ENCODE measurements at places on chromosomes 4 and X.

DNA sequence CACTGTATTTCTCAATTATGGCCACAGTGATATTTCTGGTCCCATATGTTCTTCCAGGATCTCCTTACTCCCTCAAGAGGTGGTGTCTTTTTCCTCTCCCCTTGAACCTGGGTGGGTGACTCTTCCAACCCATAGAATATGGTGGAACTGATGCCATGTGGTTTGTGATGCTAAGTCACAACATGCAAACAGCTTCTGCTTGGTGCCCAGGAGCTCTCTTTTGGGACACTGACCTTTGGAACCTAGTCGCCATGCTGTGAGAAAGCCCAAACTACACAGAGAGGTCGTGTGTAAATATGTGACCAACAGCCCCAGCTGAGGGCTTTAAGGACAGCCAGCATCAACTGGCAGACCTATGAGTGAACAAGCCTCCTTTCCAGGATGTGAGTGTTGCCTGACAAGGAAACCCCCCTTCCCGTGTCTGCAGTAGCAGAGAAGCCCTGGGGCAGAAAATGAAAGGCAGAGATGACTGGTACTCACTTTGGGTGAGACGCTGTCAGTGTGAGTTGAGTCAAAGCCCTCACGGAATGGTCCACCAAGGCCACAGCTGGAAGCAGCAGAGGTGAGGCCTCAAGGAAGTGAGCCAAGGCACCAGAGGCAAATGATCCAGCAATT is 223.4 kb downstream of the BCOR start:
- DNase-seq = no peak

- no peak for DNase-seq
Observed at GRCh38 chr4:2754848-2755819, 1.0 kb downstream of the TNIP2 start.

GRCh38 chr4:101334963-101335572 is 12.3 kb downstream of the PPP3CA start:
- no peak for DNase-seq

GRCh38 chr4:80125252-80126177 is 52.5 kb upstream of the ANTXR2 start:
- no peak for DNase-seq

- no peak for DNase-seq
Observed at GRCh38 chr4:158801066-158801465, 32.2 kb downstream of the FNIP2 start.

DNA sequence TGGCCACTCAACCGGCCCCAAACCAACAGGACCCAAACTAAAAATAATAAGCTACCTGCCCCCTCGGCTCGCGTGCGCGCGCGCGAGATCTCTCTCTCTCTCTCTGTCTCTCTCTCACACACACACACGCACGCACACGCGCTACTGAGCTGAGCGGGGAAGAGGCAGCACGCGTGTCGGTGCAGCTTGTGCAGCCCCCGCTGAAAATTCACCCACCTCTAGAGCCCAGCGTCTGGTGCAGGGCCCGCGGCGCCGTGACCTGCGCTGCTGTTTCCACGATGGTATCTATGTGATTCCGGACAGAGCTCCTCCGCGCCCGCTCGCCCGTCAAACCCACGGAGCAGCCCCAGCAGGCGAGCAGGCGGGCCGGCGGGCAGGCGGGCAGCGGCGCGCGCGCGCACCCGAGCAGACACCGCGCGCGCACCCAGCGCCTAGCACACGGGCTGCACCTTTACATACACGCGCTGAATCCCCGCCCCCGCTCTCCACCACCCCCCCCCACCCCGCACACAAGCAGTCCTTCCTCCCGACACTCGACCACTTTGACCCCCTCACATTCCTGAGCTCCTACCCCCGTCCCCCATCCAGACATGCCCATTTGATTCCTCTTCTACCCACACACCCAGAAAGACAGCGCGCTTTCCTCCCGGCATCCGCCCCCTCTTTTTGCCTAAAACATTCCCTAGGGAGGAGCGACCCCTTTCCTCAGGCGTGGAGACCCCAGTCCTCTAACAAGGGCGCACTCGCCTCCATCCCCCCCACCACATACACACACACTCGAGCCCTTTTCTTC is 1.0 kb downstream of the SLITRK4 start:
- no peak for DNase-seq

DNA sequence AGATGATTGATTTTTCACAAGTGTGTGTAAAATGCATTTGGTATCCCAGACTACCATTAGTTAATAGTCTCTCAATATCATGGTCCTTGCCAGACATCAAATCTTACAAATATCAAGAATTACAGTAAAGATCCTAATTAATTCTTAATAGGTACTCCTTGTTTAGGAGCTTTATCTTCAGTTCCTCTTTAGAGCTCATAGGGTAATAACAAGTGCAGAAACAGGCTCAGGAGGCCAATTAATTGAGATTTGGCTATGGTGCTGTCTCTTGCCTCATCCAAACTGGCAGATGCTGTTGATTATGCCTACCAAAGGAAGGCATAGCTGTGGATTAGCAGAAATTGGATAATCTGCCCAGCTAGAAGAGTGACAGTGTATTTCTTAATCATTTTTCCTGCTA is 6.9 kb downstream of the MTMR1 start:
- DNase-seq = no peak

DNA sequence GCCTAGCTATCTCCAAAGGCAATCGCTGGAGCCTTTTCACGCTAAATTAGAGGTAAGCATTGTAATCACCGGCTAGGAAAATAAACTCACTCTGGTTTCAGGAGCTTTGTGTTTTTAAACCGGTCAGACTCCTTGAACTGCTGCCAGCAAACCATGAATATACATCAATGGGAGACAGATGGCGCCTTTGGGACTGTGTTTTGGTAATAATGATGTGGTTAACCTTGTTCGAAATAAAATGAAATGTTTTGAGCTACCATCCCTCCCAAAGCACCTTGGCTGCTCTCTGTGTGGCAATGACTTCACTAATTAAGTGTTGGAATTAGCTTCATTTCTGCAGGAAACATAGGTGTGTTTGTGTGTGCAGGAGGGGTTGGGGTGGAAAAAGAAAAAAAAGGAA is 65.3 kb downstream of the CLNK start:
- no peak for DNase-seq

DNA sequence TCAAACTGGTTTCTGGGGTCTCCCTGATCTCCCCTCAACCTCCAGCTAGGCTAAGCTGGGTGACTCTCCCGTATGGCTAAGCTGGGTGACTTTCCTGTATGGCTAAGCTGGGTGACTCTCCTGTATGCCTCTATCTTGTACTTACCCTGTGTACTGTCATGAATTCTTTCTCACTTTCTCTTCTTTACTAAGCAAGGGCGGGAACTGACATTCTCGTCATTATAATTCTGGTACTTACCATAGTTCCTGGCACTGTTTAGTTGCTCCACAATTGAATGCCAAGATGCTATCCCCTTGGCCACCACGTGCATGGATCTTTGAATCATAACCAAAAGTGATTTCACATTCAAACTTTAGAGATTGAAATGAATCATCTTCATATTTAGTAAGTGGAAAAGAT is 8.8 kb downstream of the INTU start:
- no peak for DNase-seq

GRCh38 chr4:107799669-107800450 is 24.9 kb upstream of the SGMS2 start:
- DNase-seq = no peak

DNA sequence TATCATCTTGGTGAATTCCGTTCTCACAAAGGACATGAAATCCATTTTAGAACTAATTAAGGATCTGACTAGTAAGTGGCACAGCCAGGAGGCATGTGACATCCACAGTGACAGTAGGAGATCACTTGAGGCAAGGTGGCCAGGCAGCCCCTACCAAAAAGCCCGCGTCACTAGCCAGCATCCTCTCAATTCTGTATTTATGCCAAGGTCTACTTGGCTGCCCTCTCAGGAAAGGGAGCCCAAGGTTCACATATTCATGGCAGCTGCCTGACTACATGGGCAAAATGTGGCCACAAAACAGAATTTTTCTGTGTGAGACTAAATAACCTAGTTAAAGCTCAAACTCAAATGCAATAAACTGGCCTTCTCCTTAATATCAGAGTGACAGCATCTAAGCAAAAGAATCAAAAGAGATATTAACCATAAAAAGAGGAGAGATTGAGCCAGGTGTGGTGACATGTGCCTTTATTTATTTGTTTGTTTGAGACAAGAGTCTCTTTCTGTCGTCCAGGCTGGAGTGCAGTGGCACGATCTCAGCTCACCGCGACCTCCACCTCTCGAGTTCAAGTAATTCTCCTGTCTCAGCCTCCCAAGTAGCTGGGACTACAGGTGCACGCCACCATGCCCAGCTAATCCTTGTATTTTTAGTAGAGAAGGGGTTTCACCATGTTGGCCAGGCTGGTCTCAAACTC is 51.5 kb downstream of the SLC9A7 start:
- DNase-seq = no peak

GRCh38 chrX:64437665-64438064 is 42.4 kb upstream of the MTMR8 start:
- no peak for DNase-seq

DNA sequence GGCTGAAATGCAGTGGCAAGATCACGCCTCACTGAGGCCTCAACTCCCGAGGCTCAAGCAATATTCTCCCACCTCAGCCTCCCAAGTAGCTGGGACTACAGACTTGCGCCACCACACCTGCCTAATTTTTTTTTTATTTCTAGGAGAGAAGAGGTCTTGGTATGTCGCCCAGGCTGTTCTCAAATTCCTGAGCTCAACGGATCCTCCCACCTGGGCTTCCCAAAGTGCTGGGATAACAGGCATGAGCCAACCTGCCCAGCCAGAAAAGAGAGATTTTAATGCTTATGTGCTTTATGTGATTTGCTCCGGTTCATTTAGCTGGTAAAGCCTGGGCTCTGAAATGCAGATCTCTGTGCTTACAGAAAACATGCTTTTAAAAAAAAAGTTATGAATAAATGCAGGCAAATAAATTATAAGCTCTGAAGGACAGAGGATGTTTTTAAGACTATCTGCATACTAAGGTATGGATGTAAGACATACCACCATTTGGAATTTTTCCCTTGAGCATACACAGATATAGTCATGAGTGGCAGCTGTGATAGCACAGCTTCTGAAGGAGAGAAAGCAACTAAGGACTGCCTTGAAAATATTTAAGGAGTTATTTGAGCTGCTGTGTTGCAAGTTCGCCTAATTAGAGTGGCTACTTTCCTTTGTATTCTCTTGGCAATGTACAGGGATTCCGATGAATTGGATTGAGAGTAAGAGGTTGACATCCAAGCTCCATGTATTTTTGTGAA is 13.8 kb downstream of the GUCY1B1 start:
- no peak for DNase-seq

DNA sequence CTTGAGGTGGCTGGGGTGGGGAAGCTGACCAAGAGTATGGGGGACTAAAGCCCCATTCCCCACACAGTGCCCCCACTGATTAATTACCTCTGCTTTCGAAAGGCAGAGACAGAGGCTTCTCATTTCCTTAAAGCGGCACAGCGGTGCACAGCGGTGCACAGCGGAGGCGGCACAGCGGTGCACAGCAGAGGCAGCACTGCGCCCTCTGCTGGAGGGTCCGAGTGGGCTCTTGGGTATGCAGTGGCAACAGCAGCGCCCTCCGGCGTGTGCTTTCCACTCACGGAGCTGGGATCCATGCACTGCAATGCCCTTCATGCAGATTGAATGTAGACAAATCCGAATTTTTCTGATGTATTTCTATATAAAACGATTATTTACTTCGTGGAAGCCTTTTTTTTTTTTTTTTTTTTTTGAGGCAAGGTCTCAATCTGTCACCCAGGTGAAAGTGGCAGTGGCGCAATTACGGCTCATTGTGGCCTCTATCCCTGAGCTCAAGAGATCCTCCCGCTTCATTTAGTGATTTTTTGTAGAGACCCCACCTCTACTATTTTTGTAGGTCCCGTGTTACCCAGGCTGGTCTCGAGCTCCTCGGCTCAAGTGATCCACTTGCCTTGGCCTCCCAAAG is 19.7 kb upstream of the PRPS2 start:
- DNase-seq = peak; percentile 49

GRCh38 chr4:184596617-184597185 is 52.5 kb downstream of the CASP3 start:
- DNase-seq = no peak

DNA sequence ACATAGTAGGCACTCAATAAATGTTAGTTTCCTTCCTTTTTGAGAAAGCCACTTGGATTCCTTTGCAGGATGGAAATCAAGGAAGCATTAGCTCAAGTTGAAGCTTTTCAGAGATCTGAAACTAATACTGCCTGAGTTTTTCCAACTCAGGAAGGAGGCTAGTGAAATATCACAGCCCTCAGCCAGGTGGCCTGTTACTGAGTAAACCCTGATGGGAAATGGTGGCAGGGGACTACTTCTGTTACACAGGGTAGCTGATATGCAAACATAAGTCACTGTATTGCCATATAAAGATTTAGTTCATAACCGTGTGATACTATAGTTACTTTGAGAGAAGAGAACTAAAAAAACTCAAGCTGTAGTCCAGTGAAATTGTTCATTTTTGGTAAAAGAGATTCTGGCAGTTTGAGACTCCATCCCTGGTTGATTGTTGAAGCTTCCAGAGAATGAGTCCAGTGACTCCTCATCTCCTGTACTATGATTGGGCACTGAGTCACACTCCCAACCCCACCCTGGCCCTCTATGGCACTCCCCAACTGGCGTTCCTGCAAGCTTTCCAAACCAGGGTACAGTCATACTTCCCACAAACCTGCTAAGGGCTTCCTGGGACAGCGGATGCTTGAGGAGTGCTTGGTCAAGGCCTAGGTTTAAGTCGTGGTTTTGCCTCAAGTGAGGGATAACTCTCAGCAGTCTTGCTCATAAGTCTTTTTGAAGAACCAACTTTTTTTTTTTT is 81.8 kb downstream of the MID1IP1 start:
- DNase-seq = no peak

- peak; percentile 26 for DNase-seq
Observed at GRCh38 chr4:37453281-37453998, 208.9 kb downstream of the NWD2 start.

GRCh38 chrX:121103381-121103780 is 56.0 kb downstream of the GLUD2 start:
- no peak for DNase-seq

GRCh38 chrX:148310426-148311165 is 189.8 kb upstream of the AFF2 start:
- DNase-seq = peak; percentile 5

GRCh38 chr4:84966382-84967242 is at the start of gene WDFY3:
TSS of gene WDFY3 (minus strand) at chr4:84966690. CDS start at chr4:84860591, 106,099 bp downstream.
- no peak for DNase-seq

- no peak for DNase-seq
Observed at GRCh38 chrX:41005445-41005992, 79.7 kb upstream of the USP9X start.

DNA sequence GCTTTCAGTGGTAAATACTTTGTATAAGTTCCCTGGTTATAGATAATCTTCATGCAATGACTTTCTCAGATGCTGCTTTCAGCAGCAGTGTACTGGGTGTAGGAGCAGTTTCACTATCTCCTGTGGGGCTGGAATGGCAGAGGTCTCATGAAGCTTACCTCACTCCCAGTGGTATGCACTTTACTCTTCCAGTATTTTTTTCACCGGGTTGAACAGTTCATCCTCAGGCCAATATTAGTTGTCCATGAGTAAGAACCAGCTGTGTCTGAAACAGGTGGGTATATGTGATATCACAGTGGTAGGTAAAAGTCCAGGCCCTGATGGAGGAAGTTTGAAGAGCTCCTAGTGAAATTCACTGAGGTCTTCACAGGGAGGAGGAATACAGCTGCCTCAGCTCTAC is 351.5 kb upstream of the EMCN start:
- no peak for DNase-seq

Data from stimulated activated CD4-positive, alpha-beta T cell treated with anti-CD3 and anti-CD28 coated beads, TNF-alpha, amount 100 ng/mL, for 4 hours (primary cell).